ENCODE measurements at places on chromosomes 16 and 17.

DNA sequence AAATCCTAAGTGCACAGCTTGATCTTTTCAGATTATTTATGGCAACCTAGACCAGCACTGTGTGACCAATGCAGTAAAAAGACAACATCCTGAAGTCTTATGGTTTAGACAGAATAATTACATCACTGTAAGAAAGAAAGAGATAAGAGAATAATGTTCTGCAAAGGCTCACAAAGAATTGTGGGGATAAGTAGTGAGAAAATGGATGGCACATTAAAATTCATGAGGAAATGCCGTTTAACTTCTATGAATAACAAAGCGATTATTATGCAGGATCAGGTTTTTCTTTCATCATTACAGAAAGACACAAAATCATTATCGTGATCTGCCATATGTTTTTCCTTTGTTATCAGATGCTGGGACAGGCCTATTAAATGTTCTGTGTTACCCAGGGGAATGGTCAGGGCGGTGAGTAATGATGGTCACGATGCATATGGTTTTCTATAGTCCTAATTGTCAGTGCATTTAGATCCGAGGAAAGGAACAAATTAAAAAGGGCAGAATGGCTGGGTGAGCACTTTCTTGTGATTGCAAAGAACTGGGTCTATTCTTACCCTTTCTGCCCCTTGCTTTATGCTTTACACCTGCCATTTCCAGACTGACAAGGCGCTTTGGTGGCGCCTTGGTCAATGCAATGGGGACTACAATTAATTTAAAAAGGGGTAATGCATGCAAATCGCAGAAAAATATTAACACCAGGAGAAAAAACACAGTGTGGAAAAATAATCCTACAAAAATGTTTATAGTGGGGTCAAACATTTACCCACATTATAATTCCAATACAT lies 18.1 kb upstream of the DHX40 start:
- no peak for DNase-seq

DNA sequence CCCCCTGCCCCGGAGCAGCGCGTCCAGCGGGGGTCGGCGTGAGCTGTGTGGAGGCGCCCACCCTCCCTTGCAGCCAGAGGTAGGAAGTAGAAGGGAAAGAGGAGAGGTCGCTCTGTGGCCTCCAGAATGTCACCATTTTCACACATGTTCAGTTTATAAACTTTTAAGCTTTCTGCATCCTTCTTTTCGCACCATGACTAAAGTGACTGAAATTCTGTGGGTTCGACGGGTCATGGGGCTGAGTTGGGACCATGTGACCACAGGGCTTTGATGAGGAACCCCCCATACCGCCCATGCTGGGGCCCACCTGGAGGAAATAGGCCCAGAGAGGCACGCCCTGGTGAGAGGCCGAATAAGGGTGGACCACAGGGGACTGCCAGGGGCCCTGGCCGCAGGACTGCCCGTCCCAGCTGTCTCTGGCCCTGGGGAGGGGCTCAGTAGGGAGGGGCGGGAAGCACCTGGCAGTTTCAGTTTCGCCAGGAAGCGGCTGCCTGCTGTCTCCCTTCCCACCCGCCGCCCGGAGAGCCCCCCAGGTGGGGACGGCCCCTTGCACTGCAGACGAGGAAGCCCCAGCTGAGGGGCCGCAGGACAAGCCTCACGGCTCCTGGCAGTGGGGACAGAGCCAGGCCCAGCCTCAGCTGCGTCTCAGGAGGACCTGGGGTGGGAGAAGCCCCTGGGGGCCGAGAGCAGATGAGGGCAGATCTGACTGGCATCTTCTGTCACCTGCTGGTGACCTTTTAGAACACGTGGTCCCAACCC lies 9.0 kb downstream of the CBFA2T3 start:
- DNase-seq, result no peak

DNA sequence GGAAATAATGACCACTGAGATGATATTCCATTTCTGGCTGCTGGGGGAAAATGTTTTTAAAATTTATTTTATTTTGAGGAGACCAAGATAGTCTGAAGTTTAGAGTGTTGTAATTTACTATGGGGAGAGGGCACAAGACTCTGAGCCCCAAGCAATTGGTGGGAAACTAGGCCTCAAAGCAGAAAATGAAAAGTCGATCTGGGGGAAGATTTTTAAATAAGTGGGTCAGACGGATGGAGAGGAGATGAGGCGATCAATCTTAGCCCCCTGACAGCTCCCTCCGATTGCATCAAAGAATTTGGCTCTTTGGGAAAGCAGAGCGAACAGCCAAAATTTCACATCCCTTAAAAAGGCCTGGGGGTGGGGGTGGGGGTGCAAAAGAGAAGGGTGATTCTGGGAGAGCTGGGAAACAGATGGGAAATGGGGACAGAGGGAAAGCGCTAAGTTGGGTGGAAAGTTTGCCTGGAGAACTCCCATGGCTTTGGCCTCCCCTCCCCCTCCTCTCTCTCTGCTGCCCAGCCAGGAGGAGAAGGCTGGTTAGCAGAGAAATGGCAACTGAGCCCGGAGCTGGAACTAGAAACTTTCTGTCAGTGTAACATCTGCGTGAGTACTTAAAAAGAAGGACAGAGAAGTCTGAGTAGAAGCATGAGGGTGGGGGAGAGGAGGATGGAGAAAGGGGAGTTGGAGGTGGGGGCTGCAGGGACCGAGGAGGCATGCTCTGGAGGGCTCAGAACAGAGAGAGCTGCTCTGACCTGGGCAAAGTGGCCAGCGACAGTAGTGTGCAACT lies 1.4 kb upstream of the HOXB2 start:
- DNase-seq, result no peak

DNA sequence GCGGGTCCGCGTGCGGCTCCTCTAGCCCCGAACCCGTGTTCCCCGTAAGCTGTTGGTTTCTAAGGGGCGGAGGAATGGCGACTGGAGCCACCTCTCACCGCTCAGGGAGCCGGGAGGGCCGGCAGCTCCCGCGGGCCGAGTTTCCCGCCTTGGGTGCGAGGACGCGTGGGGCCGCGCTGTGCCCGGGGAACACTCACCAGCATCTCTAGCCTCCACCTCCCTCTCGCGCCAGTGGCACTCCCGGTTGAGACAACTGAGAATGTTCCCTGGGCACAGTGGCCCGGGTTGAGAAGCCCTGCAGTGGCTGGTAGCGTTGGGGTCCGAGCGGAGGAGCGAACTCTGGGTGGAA lies 560 bp downstream of the TELO2 start:
- DNase-seq, result no peak

GRCh38 chr17:76354317-76354729 lies 607 bp upstream of the PRPSAP1 start:
- DNase-seq, result no peak

DNA sequence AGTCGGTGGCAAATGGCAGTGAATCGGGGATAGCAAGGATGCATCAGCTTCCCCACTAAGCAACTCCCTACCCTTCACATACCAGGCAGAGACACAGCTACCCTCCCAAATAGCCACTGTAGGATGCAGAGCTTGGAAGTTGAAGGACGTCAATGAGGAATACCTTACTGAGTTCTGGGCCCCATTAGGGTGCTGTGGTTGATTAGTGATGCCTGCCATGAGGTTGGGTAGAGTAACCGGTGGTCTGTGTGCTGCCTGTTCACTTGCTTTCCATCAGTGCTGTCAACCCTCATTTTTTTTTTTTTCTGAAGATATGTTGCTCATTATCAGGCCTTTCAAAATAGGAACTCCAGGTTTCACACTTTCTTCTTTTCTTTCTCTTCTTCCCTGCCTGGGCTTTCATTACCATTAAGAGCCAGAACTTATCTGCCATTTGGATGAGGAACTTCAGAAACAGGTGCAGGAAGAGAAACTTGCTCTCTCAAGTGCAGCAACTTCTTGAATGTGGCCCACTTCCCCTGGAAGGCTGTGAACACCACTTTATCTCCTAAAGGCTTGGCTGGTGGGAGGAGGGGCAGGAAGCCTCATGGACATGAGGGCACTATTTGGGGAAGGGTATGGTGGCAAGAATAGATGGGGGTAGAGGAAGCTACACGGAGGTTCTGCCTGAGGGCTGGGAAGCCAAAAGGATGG lies 183.5 kb downstream of the NTN1 start:
- no peak for DNase-seq

- DNase-seq, result no peak
Measured at GRCh38 chr17:20203018-20203417, 193.9 kb downstream of the SPECC1 start.

DNA sequence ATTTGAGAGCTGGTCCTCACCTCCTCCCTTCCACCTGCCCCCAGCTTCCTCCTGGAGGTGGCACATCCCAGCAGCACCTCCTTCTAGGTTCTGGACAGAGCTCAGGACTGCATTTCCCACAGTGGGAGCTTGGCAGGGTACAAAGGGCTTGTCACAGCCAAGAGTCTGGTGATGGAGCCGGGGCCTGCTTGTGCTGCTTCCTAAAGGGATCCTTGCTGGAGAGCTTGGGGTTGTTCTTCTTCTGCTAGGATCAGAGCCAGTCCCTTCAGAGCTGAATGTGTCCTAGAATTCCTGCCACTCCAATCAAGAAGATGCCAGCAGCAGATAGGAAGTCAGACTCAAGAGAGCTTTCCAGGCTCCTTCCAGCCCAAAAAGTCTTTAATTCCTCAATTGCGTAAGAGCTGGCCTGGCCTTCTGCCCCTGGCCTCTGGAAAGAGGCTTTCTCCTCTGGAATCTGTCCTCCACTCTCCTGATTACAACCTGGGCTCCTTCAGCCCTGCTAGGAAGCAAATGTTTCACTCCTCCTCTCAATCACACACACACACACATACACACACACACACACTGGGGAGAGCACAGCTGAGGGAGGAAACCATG lies 4.4 kb downstream of the CD300E start:
- no peak for DNase-seq

DNA sequence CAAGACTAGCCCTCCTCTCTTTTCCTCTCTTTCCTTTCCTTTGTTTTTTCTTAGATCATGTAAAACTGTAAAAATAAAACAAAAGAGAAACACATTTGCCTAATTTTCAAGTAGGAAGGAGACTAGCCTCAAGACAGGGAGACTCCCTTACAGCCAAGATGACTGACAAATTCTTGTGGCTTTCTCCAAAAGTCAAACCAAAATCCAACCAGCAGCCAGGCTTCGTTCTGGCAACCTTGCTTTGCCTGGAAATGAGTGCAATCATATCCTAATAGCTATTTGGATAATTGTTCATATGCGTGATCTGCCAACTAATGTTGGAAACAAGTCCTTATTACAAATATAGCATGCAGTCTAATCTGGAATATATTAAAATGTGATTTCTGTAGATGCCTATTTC lies 868.9 kb upstream of the SOX9 start:
- no peak for DNase-seq

GRCh38 chr17:69428252-69428980 lies 13.9 kb downstream of the MAP2K6 start:
- no peak for DNase-seq

- DNase-seq, result no peak
Measured at GRCh38 chr17:82957469-82957795, 117.6 kb upstream of the ZNF750 start.

DNA sequence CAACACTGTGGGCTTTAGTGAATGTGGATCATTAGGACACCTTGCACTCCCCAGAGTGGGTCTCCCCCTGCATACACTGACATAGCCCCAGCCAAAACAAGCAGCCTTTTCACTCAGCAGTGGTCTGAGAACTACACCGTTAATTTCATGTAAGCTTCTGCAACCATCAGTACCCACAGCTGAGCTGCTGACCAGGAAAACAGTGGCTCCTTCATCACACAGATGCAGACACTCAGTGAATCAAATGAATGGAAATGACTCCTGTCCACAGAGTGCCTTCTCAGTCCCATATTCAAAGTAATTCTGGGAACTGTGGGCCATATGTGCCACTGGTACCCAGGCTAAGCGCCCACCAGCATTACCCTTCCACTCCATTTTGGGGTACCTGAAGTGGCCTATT lies 39.3 kb upstream of the NOL11 start:
- no peak for DNase-seq

GRCh38 chr17:50424996-50425681 lies 879 bp upstream of the ACSF2 start:
- DNase-seq, result no peak

- no peak for DNase-seq
Measured at GRCh38 chr16:55462241-55462640, 16.8 kb upstream of the MMP2 start.

DNA sequence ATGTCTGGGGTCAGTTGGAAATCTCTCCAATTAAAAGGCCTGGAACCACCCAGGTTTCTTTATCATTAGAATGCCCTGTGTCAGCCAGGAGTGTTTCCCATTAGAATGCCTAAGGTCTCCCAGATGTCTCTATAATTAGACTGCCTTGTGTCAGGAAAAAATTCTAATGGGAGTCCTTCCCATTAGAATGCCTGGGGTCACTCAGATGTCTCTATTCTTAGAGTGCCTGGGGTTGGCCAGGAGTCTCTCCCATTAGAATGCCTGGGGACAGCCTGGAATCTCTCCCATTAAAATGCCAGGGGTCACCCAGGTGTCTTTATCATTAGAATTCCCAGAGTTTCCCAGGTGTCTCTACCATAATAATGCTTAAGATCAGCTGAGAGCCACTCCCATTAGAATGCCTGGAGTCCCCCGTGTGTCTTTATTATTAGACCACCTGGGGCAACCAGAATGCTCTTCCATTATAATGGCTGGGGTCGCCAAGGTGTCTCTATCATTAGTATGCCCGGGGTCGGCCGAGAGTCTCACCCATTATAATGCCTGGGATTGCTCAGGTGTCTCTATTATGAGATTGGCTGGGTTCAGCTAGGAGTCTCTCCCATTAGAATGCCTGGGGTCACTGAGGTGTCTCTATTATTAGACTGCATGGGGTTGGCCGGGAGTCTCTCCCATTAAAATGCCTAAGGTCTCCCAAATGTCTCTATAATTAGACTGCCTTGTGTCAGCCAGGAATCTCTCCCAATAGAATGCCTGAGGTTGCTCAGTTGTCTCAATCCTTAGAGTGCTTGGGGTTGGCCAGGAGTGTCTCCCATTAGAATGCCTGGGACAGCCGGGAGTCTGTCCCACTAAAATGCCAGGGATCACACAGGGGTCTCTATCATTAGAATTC lies 2254.6 kb downstream of the TP53TG3F start:
- DNase-seq, result no peak

DNA sequence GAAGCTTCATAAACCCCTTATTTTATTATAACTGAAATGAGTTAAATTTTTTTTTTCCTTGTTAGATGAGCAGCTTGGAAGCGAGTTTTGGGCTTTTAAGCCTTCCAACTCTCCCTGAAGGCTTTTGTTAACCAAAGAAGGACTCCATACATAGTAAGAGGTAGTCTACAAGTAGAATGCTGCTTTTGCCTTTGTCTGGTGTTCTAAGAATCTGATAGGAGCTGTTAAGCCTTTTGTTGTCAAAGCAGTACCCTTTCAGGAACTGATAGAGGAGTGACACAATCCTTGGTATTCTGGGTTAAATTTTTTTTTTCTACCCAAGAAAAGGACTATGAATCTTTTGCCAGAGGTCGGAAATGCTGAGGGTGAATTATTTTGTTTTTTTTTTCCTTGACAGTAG lies 26.1 kb downstream of the MAP2K4 start:
- DNase-seq, result no peak
